ENCODE measurements at places on chromosomes 1 and 21. TPM values are rescaled to one million over a fixed set of nuclear protein-coding genes. Genes with fewer than 3 reads are reported as not detected.

DNA sequence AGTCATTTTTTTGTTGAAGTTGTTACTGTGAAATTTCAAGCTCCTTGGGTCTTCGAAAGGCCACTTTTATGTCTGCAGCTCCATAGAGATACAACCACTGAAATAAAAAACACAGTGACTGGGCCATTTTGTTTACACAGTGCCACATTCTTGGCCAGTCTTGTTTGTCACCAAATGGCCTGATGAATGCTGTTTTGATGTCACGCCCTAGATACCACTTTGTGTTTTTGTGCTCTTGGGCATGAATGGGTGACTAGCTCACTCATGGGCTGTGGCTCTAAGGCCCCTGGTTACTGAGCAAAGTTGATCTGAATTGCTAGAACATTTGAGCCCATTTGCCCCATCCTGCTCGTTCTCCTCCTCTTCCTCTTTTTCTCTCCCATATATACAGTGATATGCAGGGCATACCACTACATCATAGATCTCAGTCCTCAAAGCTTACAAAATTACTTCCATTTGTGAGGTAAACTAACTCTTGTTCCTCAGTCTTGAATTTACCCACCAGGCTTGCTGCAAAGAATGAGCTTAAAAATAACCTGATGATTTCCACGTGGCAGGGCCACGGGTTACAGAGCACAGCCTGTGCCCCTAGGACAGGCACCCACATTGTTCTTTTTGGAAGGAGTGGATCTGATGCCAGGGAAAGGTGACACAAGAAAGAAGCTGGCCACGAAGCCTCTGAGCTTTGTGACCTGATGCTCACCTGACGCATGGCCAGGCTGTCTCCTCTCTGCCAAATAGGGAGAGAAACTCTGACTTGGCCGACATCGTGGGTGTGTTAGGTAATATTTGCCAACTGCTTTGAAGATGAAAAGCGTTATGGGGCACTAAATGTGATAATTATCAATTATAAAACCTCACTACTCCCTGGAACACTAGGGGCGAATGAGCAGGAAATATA lies 92.4 kb downstream of the RUNX1 start:
- no peak for DNase-seq

GRCh38 chr1:185445594-185445993 lies 128.6 kb upstream of the IVNS1ABP start:
- DNase-seq: no peak

DNA sequence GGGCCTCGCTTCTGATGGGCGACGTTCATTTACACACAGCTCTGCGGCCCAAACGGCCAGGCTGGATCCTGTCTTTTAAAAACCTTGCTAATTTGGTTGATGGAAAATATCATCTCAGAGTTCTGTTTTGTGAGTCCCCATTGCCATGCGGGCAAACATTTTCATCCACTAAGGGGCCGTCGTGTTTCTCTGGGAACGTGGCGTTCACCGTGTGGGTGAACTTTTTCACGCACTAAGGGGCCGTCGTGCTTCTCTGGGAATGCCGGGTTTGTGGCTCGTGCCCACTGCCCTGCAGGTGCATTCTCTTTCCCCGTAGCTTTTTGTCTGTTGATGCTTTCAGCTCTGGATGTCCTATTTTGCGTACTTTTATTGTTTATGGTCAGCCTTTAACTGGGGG lies 6.8 kb downstream of the COL18A1 start:
- no peak for DNase-seq

DNA sequence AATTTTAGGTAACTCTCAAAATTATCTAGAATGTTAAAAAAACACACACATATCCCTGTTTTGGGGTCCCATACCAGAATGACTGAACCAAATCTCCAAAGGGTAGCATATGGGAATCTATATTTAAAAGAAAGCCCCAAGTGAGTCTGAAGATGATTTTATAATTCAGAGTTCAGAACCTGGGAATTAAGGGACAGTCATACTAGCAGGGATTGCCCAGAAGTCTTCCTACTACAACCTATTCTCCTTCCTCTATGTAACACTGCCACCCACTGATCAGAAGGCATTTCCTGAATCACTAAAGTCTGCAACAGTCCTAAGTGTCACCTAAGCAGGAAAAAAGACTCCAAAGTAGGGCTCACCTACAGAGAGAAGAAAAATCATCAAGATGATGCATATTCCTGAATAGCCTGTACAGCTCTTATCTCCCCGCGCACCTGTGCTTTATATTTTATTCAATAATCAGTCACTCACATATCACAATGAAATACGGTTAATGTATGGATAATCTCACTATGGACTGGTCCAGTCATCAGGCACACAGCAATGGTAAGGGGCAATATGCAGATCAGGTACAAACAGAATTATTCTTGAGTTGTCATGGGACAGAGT lies 4.9 kb downstream of the RGS1 start:
- DNase-seq: no peak

- DNase-seq: no peak
Observed at GRCh38 chr1:21633992-21634805, 35.0 kb downstream of the RAP1GAP start.

- no peak for DNase-seq
Observed at GRCh38 chr1:9120312-9120958, 8.5 kb downstream of the GPR157 start.

DNA sequence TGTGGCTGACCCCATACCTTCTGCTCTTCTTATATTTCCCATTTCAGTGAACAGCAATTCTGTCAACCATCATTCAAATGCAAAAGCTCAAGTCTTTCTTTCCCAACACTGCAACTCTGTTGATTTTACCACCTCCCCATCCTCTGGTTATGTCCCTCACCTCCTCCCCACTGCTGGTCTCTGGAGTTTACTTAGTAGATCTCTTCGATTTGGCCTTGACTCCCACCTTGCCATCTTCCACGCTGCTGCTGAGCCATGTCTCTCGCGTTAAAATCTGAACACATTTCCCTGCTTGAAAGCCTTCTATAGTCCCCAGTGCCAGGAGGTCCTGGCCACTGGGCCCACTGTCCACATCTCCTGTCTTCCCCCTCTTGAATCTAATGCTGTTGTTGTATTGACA lies 125.5 kb downstream of the RUNX1 start:
- DNase-seq: no peak

DNA sequence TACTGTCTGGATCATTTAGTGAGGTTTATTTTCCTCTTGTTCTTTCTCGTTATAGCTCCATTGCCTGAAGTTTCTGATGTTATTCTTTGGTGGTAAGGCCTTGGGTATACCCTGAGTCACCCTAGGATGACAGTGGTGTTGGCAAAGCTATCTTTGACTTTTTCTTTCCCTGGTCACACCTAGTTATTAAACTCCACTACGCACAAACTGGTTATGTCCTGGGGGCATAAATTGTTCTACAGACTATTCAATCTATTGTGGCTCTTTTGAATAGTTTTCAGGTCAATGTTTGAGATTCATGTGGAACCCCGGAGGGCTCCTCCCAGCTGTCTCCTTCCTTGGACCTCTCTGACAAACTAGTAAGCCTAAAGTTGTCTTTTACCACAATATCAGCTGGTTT lies 157.7 kb downstream of the SLC35F3 start:
- DNase-seq: no peak

GRCh38 chr1:66553846-66554245 lies 19.9 kb downstream of the SGIP1 start:
- no peak for DNase-seq

DNA sequence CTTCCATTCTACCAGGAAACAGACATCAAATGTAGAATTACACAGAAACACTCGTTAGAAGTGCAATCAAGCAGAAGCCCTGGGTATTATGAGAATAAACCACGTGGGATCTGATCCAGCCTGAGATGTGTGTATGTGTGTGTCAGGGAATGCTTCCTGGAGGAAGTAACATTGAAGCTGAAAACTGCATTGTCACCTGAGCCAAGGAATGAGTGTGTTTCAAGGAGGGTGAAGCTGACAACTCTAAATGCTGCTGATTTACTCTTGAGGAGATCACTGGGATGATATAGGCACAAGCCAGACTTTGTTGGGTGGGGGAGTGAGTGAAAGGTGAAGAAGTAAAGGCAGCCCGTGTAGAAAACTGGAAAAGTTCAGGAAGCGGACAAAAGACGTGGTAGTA lies 27.6 kb downstream of the FAAH start:
- DNase-seq: no peak

DNA sequence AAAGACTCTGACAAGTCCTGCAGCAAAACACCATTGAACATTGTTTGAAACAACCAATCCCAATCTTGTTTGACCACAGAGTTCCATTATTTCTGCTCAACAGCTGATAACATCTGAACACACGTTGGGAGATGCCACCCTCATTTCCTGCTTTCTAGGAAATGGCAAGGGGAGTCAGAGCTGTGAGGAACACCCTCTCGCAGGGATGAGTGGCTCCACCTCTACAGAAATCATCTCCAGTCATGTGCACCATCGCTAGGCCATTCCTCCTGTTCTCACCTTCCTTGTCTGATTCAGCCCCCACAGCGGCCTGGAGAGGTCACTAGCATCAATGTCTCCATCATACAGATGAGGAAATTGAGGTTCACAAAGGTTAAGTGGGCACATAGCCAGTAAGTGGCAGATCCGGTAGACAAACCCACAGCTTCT lies 22.4 kb upstream of the RUNX3 start:
- DNase-seq: peak; percentile 65

- DNase-seq: no peak
Observed at GRCh38 chr1:182794676-182795201, 5.2 kb downstream of the NPL start.

- no peak for DNase-seq
Observed at GRCh38 chr1:224698015-224698451, 81.9 kb downstream of the CNIH3 start.

DNA sequence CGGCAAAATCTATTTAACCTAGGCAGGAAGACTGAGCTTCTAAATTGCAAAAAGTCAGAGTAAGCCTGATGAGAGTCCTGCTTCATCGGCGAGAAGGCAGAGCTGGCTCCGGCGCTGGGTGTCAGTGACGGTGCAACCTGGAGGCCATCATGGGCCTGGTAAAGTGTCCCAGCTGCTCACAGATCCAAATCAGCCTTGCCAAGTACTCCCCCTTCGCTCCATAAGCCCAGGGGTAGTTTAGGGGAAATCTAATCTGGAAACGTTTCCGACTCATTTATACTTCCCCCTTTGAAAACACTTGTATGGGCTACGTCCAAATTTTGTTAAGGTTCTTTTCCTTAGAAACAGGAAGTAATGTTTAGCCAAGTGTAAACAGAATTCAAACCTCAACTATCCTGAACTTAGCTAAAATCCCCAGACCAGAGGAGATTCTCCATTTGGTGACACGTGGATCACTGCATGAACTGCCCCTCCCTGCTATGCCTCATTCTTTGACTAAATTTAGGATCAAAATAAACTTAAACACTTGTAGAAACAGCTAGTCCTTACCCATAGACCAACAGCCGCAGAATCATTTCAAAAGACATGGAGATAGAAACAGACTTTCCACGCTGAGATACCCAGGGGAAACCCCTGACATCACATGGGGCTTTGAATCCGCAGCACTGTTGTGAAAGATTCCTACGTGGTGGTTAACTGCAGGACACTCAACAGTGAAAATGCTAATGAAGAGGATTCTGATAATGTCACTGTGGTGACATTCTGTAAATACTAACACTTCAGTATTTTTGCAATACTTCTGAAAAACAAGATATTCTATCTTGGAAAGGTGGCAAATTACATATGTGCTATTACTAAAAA lies 172.7 kb downstream of the TGFBR3 start:
- peak; percentile 57 for DNase-seq

DNA sequence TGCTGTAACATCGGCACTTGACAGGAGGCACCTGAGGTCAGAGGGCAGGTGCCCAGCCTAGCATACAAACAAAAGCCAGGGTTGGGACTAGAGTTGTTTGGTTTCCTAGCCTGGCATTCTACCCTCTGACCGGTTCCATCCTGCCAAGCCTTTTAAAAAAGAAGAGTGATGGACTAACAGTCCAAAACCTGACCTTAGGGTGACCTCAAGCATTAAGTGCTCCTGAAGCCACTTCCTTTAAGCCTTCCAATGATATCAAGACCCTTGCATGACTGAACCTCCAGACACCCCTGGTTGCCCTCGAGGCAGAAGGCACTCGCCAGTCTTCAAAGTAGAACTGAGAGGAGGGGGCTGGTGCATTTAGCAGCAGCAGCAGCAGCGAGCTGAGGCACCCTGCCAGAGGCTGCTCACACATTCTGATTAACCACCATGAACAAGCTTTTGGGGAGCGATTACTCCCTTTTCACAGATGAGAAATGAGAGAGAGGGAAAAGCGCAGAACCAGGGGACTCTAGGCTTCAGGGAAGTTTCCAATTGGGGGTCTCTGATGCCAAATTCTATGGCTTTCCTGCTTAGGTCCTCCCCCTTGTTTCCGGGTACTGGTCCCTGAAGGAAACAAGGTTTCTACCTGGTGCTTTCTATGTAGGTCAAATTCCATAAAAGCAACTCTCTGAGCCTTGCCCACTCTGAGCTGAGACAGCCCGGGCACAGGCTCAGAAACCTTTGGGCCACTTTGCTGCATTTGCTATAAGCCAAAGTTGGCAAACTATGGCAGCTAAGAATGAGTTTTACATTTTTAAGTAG lies 9.2 kb downstream of the SLC2A1 start:
- DNase-seq: no peak

DNA sequence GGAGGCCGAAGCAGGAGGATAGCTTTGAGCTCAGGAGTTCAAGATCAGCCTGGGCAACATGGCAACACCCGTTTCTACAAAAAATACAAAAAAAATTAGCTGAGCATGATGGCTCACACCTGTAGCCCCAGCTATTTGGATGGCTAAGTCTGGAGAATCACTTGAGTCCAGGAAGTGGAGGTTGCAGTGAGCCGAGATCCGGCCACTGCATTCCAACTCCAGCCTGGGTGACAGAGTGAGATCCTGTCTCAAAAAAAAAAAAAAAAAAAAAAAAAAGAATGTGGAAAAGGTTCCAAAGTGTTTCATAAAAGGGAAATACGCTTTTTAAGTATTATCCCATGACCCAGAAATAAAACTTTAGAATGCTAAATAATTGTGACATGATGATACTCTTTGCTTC lies 8.0 kb downstream of the S1PR1 start:
- no peak for DNase-seq

DNA sequence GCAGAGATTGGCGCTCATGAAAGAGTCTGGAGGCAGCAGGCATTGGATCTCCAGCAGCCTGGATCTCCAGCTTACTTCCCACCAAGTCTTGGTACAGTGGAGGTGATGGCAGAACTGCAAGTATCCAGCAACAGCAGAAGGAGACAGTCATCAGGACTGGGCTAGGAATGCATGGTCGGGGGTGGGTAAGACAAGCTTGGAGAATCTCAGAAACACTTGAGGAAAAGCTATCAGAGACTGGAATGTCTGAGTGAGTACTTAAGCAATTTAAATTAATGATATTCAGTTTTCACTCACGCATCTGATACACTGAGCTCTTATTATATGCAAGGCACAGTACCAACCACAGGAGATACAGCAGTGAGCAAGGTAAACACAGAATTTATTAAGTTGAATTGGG lies 9.8 kb downstream of the TMEM35B start:
- no peak for DNase-seq

GRCh38 chr1:201476670-201477344 lies 7.8 kb upstream of the PHLDA3 start:
- no peak for DNase-seq

TNFRSF8 gene
- 34.3 TPM for total RNA-seq

PKP1 gene
- total RNA-seq: not detected

GJA9 gene
- not detected for total RNA-seq

SERPINC1 gene
- total RNA-seq: not detected

CORT gene
- total RNA-seq: 0.50 TPM

NTMT2 gene
- total RNA-seq: not detected

HES3 gene
- not detected for total RNA-seq

LCE1A gene
- total RNA-seq: not detected

APCS gene
- not detected for total RNA-seq

SEMA6C gene
- 1.8 TPM for total RNA-seq

AMPD1 gene
- total RNA-seq: not detected

VASH2 gene
- 0.23 TPM for total RNA-seq

KIAA1614 gene
- 0.03 TPM for total RNA-seq

OR2L8 gene
- total RNA-seq: not detected

CCDC17 gene
- 2.6 TPM for total RNA-seq

Measured in activated CD4-positive, alpha-beta memory T cell treated with anti-CD3 and anti-CD28 coated beads, Interleukin-2, amount 10 ng/mL, durations not matched to agents 7 days and 5 days (primary cell).